GM23338 (cell line): ENCODE measurements at places on chromosomes 7 and 10.

GRCh38 chr7:31679574-31680305 lies 7.3 kb upstream of the PPP1R17 start:
- DNase-seq = no peak

DNA sequence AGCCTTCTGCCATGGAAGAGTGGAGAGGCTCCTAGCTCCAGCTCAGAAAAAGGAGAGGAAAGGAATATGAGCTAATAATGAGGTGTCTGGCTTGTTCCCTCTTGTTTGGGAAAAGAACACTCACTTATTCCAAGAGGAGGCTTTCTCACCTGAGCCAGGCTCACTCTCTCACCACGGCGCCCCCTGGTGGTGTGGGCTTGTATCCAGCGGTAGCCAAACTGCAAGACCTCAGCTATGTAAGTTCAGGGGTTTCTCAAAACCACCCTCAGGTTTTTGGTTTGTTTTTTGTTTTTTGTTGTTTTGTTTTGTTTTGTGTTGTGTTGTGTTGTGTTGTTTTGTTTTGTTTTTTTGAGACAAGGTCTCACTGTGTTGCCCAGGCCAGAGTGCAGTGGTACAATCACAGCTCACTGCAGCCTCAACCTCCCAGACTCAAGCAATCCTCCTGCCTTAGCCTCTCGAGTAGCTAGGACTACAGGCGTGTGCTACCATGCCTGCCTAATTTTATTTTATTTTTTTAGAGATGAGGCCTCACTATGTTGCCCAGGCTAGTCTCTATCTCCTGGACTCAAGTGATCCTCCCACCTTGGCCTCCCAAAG lies 124.0 kb downstream of the TMEM130 start:
- peak; percentile 91 for DNase-seq

DNA sequence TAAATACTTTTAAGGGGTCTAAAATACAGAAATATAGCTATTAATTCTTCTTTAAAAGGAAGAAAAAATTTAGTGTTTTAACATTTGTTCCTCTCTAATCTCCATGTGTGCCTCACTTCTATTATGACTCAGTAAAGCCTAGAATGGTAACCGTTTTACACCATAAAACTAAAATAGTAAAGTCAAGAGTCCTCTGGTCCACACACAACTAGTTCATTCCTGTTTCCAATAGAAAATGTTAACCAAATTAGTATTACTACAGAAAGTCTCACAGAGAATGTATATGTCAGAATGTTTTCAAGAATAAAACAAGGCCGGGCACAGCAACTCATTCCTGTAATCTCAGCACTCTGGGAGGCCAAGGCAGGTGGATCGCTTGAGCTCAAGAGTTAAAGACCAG lies 55.8 kb downstream of the CNOT4 start:
- DNase-seq = no peak

DNA sequence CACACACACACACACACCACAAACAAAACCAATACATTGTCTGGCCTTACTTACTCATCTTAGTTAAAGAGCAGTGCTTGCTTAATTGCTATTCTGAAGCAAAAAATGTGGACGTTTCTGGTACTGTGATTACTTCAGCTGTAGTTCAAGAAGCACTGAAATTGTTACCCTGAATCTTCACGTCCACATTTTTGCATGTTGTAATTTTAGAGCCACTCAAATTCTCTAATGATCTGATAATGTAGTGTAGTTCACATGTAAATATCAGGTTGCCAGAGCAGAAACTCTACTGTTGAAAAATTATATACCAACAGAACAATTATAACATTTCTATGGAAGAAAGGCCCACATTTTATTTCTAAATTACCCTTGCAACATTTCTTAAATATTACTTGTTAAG lies 1451.1 kb downstream of the GATA3 start:
- no peak for DNase-seq

- no peak for DNase-seq
These were observed 424.8 kb downstream of the KIF20B start for GRCh38 chr10:90126256-90126595.

DNA sequence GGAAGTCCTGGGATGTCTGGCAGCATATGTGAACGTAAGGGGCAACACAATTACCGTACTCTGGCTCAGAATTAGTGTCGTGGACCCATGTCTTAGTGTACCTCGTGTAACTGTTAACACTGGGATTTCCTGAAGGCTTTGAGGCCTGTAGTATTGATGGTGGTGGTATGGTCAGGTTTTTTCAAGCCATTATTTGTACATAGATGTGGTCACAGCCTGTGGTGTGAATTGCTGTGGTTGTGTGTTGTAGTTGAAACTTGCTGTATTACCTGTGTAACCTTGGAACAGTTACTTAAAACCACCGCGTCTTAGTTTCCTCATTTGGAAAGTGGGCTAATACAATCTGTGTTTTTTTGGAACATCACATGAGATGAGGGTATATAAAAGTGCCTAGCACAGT lies 5.3 kb downstream of the EXOC4 start:
- no peak for DNase-seq

- DNase-seq = no peak
These were observed 225.3 kb upstream of the INHBA start for GRCh38 chr7:41928166-41928565.

- DNase-seq = no peak
These were observed 168.6 kb downstream of the MLLT10 start for GRCh38 chr10:21702633-21703111.

DNA sequence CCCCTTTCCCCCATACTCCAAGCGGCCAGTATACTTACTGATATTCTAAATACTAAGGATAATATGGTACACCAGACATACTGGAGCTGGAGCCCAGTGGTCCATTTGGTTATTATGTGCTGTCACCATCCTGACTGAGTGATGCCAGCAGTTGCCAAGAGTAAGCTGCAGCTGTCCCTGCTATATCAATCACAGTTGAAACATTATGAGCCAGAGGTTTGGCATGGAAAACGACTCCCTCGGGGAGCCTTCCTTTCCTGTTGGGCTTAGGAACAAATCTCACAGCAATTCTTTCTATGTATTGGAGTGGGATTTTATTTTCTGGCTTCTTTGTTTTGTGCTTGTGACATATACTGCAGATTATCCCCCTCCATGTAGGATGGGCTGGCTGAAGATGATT lies 32.6 kb downstream of the STRIP2 start:
- DNase-seq = no peak

- DNase-seq = no peak
These were observed 191.8 kb upstream of the CDCA7L start for GRCh38 chr7:22137466-22137865.

- no peak for DNase-seq
These were observed 3.8 kb upstream of the DGKI start for GRCh38 chr7:137850571-137850970.

DNA sequence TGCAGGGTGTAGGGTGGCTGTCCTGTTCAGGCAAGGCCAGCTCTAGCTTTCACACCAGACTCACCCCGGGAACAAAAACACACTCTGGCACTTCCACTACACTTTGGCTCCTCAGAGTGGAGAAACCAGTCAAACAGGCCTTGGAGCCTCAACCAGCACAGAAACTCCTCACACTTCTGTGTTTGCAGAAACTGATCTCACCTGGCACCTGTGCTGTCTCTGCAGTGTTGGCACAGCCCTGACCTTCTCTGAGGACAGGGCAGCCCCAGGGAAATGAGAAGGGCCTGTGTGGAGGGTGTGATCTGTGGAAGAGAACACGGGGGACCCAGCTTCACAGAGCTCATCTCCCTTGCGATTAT lies 4.1 kb upstream of the CALML5 start:
- DNase-seq = no peak

- no peak for DNase-seq
These were observed 484.8 kb upstream of the ANKRD30A start for GRCh38 chr10:36640626-36641025.

DNA sequence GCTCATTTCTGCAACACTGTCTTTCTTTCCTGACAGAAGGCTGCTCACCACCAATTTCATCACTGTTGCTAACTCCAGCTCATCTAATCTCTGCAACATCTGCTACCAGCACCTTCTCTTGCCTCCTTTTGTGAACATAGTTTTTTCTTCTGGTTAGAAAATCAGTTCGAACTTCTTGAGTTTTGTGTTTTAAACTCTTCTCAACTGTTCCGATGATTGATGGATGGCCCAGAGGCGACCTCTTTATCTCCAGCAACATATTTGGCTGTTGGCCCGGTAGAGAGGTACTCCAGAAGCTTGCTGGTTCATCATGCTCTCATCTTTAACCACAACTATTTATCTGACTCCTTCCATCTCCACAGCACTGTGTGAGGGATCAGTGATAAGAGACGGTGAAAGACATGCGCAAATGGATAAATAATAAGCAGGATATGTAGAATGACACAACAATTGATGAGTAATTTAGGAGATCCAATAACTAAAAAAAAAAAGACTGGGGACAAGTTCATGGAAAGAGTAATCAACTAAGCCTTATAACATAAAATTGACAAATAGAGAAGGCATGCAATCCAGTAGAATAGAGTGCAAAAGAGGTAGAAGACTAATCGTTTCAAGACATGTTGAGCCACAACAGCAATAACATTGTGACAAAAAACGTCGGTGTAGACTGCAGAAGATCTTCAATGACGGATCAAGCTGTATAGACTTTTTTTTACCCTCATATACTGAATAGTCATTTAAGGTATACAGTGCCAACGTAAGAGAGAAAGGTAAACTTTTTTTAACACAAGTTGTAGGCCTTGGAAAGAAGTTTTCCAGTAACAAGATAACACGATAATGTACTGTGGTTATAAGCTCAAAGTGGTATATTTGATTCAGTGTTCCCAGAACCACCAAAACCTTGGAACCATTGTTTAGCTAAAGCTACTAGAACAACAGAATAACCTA lies 152.2 kb downstream of the CRPPA start:
- DNase-seq = no peak

DNA sequence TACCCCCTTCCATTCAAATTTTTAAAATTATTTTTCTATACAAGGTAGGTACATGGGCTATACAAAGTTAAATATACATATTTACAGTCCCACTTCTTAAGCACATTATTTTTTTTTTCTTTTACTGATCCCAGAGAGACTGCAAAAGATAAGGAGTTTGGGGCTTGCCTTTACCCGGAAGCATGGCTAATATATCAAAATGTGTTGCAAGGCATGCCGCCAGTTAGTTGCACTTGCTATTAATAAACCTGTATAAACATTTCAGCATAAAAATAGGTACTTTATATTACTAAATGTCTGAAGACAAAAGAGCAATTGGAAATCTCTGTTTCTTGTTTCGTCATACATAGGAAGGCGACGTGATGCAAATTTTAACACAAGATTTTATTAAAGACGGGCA lies 21.5 kb upstream of the PDLIM1 start:
- no peak for DNase-seq

DNA sequence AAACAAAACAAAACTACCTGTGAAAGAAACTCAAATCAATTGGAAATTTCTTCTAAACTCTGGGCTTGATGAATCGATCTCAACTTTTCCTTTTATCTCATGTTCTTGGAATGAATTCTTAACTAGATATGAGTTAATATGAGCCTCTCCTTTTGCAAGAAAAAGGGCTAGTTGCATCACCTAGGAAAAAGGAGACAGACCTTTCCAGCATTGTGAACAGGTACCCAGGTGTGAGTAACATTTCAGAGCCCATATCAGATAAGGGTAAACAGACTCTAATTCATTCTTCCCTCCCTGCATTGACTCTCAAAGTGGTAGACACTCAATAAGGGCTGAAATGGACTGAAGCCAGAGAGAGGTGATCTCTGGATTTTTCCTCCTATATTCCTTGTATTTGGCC lies 103.8 kb upstream of the AGR3 start:
- DNase-seq = no peak

DNA sequence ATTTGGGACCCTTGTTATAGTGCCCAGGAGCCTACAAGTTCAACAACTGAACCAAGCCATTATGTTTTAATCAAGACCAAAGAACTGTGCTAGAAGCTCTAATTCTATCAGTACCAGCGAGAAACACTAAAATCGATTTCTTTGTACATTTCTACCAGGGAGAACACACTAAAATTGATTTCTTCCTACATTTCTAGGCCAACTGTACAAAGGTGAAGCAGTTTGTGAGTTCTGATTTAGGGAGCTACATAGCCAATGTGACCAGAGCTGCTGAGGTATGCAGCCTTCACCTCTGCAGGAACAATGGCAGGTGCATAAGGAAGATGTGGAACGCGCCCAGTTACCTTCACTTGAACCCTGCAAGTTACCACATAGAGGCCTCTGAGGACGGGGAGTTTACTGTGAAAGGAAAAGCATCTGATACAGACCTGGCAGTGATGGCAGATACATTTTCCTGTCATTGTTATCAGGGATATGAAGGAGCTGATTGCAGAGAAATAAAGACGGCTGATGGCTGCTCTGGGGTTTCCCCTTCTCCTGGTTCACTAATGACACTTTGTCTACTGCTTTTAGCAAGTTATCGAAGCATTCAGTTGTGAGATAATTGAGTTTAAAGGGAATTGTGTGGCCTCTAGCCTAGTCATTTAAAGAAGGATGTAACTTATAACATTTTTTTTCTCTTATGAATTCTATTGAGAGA lies 31.7 kb downstream of the HYAL4 start:
- no peak for DNase-seq

DNA sequence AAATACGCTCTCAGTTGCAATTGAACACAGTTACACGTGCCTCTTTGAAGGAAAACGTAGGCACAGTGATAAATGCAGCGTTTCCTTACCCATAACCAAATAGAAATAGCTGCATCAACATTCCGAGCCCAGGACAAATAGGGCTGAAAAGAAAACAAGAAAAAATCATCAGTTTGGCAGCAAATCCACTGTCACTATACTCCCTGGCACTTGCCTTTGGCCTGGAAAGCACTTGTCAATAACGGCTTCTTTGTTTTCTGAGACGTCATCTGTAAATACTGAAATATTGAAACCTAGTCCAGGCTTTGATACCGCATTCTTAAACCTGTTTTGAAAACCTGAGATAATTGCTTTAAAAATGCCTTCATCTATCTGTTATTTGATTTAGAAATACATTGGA lies 167.2 kb upstream of the AKR1E2 start:
- DNase-seq = no peak

GRCh38 chr7:24733414-24734060 lies 23.7 kb downstream of the GSDME start:
- DNase-seq = no peak

DNA sequence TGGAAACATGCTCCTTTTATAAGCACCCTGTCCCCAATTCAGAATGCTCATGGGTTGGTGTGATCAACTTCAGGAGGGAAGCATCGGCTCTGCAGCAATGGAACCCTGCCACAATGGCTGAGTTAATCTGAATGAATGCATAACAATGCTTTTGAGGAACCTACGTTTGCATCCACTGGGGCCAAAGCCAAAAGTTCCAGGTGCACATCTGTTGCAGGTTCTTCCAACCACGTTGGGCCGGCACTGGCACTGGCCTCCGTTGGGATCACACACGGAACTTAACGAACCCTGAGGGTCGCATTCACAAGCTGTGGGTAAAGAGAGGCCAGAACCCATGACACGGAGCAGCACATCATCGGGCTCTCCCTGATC lies 43.4 kb downstream of the LAMB1 start:
- DNase-seq = peak; percentile 51

DNA sequence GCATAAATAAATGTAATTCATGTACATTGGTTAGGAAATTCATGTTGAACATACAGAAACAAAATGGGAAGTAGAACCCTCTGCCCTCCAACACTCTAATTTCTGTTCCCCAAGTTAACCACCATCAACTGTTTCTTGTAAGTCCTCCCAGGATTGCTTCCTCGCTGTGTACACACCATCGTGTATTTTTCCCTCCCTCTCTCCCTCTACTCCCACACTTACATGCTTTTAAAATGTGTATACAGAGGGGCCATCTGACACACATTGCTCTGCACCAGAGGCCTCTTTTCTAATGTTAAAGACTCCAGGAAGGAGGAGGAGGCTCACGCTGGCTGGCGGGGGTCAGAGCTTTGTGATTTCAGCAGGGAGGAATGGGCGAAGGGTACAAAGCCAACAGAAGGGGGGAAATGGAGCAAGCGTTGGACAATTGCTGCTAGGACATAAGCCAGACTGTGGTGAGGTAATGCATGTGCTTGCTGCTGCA lies 1.9 kb upstream of the EPHA1 start:
- peak; percentile 84 for DNase-seq
